ENCODE measurements at places on chromosomes 12 and 14.

DNA sequence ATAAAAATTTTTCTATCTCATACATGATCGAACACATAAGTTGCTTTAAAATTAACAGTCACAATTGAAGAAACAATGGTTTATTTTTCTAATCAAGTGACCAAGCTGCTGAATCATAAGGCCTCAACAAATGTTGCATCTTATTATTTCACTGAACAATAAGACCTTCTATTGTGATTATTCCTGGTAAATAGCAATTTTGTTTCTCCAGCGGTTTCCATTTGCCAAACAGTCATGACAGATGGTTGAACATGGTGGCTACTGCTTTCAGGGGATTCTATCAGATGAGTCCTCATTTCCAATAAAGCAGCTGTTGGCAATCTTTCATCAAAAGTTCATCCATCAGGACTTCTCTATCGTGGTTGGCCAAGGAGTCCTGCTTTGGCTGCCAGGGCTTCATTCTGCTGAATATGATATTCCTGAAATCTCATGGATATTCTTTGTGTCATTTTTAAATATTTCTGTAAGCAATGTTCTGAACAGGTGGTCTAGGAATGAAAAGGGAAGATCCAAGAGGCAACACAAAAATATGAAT is 13.0 kb downstream of the TOMM20L start:
- no peak for DNase-seq

DNA sequence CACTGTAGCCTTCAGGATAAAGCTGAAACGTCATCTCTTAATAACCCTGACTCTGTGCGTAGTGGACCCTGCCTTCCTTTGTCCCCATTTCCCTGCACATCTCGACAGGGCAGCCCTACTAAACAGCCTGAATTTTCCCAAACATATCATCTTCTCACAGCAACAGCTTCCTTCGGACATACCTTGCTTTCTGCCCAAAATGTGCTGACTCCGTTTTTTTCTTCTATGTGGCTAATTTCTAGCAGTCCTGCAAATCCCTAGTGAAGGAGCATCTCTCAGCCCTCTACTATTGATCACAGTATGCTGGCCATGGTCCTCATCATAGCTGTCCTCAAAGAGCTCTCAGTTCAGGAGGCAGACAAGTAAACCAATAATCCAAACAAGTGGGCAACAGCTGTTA is 53.1 kb upstream of the PCED1B start:
- no peak for DNase-seq

DNA sequence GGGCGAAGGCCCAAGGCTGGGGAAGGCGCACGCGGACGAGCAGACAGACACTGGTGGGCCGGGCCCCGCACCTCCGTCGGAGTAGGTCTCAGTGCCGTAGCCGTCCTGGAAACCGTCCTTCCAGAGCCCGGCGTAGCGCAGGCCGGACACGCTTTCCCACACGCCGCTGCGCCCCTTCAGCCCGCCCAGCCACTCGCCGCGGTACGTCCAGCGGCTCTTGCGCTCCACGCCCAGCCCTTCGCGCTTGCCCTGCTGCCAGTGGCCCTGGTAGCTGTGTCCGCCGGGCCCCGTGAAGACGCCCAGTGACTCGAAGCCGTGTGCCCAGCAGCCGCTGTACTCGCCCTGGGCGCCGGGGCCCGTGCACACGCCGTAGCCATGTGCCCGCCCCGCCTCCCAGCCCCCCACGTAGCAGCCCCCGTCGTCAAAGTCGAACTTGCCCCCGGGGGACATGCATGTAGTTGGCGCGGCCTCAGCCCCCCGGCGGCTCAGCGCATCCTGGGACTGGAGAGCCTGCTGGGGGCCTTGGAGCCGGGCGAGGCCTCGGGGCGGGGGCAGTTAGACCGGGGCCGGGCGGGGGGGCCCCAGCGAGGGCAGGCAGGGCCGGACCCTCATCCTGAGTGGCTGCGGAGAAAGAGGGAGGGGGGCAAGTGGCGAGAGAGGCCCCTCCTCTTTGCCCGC is 1.4 kb downstream of the JPH4 start:
- no peak for DNase-seq

DNA sequence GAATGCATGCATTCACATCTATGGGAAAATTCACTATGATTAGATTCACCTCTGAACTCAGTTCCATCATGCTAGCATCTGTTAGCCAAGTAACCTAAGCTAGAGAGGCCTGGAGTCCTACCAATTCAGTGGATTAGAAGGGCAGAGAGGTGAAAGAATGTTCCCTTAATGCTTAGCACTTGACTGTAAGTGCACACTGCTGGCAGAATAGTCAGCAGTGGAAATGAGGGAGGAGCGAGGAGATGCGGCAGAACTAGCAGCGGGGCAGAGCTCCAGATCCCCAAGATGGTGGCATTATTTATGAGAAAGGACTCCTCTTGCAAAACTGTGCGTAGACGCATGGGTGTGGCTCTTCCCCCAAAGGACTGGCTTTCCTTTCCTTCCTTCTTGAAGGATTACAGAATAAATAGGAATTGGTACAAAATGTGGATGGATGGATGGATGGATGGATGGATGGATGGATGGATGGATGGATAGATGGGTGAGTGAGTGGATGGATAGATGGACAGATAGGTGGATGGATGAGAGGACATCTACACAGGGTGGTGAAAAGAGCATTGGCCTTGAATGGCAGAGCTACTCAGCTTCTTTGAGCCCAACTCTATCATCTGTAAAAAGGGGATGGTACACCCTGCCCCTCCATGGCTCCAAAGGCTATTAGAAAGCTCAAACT is 227.2 kb downstream of the CHST11 start:
- no peak for DNase-seq

DNA sequence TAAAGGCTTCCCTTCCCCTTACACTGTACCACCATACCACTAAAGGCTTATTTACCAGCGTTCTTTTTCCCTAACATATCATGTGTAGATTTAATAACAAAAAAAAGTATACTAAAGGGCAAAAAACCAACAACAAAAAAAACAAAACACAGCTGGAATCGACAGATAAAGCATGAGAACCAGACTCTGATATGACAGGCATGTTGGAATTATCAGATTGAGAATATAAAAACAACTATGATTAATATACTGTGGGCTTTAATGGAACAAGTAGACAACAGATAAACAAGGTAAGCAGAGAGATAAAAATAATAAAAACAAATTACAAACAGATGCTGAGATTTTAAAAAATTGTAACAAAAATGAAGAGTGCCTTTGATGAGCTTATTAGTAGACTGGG is 754.1 kb upstream of the MDGA2 start:
- no peak for DNase-seq

DNA sequence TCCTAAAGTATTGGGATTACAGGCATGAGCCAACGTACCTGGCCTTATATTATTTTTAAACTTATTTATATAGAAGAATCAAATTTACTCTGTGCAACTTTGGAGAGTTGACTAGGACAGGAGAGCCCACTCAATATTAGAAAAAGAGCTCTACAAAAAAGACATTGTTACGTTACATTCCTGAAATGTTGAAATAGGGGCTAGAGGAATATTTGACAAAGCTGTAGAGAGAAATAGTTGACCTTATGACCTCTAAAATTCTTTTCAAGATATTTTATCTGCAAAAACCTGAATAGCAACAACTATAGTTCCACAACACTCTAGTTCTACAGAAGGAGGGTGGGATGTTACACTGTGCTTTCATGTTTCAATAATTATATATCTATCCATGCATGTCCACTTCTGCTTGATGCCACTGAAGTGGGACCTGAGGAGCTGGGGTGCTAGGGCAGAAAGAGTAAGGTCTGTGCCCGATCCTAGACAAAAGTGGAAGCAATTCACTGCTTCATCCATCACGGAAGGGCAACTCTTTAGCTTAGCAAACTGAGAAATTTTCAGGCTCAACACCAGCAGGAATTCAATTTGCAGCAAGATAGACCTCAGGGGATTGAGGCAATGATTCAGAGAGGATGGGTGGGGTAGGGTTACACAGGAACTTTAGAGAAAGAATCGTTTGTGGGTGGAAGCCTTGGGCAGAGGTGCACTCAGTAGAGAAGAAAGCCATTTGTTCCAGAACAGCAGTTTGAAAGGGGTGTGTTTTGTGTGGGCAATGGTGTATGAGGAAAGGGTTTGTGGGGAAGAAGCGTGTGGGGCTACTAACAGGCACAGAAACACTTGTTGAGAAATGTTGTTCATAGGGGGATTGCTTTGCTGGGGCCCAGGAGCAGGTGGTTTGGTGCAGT is 16.0 kb upstream of the RNASE10 start:
- no peak for DNase-seq

DNA sequence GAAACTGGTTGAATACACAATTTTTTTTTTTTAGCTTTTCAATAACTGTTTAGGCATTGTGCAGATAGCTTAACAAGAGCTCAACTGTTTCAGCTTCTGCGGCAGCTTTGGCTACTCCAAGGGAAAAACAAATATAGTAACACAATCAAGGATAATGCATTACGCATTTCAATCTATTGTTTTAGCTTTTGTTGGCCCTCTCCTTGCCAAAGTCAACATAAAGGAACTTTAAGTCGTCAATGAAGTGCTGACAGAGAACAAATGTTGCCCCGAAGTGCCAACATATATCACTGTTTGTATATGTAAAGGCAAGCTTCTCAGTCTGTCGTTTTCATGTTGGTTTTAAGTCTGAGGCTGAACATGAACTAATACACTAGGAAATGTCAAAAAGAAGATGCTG is 1087.4 kb upstream of the FLRT2 start:
- DNase-seq = peak; percentile 64

DNA sequence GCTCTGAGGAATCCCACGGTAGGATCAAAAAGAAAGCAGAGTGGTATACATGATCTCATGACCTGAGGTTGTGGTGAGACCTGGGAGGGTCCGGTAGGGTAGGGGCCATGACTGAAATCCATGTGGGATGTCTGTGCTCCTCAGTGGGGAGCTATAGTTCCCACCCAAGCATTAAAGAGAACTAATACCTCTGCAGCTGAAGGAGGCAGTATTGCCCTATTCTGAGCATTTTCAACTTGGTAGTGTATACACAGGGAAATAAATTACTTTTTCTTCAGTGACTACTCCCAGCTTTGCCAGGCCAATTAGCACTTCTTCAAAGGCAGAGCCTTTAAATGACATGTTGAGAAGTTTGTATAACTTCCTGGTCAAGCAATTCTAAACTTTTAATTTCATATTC is 613.8 kb downstream of the KCNH5 start:
- no peak for DNase-seq

GRCh38 chr12:2198005-2198501 is 145.3 kb downstream of the CACNA1C start:
- no peak for DNase-seq

DNA sequence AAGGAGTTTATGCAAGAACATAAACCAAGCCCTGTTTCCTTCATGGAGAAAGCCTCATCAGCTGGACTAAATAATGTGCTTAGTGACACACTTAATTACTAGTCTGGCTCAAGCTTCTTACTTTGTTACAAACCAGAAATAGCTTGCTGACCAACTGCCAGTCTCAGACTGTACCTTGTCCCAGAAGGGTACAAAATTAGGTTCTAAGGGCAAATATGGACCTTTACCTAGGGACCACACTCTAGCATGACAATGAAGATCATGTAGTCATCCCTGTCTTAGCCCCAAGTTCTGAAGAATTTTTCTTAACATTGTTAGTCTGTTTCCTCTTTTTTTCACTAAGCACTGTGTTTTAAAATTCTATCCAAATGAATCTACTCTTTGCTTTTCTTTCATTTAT is 2.2 kb downstream of the AMN1 start:
- no peak for DNase-seq

GRCh38 chr12:7748852-7749251 is 1.7 kb upstream of the CLEC4C start:
- no peak for DNase-seq

GRCh38 chr12:118420673-118421072 is 44.3 kb downstream of the SUDS3 start:
- DNase-seq = no peak

GRCh38 chr12:52942066-52942900 is 6.6 kb upstream of the KRT18 start:
- DNase-seq = no peak

- DNase-seq = no peak
These were observed 59.3 kb upstream of the TMPO start for GRCh38 chr12:98456041-98456440.

DNA sequence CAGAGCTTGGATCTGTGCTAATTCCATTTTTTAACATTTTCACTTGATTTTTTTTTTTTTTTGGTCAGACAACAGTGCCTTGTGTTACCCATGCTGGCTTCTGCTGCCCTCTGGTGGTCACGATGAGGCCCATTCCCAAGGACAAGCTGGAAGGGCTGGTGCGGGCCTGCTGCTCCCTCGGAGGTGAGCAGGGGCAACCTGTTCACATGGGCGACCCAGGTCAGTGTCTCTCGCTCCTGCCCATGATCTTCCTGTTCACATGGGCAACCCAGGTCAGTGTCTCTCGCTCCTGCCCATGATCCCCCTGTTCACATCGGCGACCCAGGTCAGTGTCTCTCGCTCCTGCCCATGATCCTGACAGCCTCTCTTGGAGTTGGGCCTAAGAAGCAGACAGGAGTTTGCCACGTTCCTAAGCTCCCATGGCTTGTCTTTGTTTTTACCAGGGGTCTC is 59.4 kb downstream of the DGLUCY start:
- peak; percentile 36 for DNase-seq

- DNase-seq = no peak
These were observed 51.3 kb upstream of the AMIGO2 start for GRCh38 chr12:47131011-47131410.

DNA sequence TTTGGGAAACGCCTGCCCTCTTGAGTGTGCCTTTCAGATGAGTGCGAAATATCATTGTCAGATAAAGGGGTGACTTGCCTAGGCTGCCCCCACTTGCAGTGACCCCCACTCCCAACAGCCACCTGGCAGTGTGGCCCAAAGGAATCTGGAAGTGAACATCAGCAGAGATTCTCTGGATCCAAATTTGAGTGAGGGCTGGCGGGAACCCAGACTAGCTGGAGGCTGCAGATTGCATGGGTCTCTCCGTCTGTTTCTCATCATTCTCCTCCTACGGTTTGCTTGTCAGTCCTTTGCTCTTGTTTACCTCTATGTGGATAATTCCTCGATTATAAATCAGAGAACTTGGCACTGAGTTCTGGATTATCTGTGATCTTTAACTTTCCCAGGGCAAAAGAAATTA is 280.8 kb downstream of the ZFP36L1 start:
- no peak for DNase-seq

GRCh38 chr14:50018201-50018932 is 98.0 kb downstream of the VCPKMT start:
- no peak for DNase-seq

DNA sequence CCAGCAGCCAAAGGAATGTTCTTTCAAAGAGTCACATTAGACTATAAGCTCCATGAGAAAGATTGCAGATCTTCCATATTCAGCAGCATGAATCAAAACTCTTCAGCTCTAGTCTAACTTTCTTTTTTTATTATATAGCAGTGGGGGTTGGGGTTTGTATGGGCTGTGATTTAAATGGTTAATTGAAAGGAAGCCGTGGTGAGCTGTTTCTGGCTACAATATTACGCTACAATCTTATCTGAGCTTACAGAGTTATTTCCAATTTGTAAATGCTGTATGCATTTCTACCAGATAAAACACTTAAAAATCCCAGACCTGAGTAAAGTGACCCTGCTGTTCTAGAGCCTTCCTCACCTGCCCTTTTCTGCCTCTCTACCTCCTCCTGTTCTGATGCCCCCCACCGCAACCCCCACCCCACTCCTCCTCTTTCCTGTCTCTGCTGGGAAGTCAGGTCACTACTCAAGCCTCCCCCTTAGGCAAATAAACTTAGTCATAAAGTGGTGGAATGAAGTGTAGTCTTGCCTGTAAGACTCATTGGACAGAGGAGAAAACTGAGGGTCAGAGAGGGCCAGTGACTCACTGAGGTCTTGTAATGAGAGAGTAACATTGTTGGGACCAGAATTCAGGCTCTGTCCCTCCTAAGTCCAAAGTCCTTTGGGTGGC is 1089.5 kb downstream of the BCL11B start:
- no peak for DNase-seq

GRCh38 chr12:29043069-29043468 is 106.0 kb upstream of the FAR2 start:
- DNase-seq = no peak

- no peak for DNase-seq
These were observed 132.5 kb upstream of the NCOR2 start for GRCh38 chr12:124699909-124700308.

Measured in glomerular endothelial cell (primary cell).